ENCODE measurements at places on chromosomes 4 and X.

DNA sequence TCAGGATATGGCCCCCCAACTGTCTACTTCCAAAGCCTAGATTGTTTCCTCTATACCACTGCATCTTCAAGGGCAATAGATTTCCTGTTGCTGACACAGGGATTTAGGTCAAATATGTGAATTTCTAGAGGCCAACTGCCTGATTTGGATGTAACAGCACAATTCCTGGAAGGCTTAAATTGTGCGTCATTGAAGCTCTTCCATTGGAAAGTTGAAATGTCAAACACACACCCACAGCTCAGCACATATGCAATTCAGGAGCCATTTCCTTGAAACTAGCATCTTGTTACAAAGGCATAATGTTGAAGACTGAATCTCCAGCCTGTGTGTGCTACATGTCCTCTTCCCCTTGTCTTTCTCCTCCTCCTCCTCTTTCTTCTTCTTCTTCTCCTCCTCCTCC lies 158.6 kb downstream of the STK32B start:
- DNase-seq = no peak

DNA sequence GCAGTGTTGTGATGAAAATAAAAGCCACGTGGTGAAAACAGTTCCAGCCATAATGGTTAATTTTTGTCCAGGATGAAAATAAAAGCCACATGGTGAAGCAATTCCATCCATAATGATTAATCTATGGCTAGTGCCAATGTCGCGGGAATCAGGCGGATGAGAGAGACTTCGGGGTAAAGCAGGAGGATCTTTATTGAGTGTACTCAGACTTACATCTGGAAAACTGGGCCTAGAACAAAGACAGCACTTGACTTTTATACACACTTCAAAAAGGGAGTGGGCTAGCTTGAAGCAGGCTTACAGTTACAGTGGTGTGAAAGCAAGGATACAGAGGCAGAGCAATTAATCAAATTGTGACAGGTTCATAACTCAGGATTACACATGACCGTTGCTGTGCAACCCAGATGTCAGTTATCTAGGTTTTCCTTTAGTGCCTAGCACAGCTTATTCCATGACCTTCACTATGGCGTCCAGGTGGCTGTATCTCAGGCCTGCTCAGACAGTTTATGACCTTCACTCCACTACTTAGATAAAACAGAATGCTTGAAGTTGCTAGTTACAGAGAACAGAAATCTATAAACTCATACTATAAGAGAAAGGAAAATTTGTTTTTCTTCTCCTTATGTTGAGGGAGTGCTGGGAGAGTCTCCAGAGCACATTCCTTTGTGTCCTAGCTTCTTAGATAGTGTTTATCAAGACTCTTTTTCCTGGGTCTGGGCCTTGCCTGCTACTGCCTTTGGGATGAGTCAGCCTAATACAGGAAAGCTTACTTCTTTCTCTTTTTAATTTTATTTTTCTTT lies 5.9 kb upstream of the PLA2G12A start:
- DNase-seq = no peak

DNA sequence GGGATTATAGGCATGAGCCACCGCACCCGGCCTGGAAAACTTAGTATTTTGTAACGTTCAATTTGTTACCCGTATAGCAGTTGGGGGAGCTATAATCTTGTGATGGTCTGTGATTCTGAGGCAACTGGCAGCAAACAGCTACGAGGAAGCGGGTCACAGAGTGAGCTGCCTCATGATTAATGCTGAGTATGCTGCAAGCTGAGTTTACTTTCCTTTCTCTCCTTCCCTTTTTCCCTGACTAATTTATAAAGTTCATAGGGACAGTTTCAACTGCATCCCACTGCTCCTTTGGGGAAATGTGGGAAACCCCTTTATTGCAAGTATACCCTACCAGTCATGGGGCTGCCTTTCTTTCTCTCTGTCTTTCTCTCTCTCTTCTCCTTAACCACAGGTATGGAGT lies 17.7 kb upstream of the ELOVL6 start:
- no peak for DNase-seq

- DNase-seq = no peak
These were observed 575 bp downstream of the ZNF185 start for GRCh38 chrX:152898442-152898841.

GRCh38 chr4:72531768-72532290 lies 37.2 kb downstream of the ADAMTS3 start:
- peak; percentile 39 for DNase-seq

- DNase-seq = no peak
These were observed 12.8 kb downstream of the FRYL start for GRCh38 chr4:48767055-48767929.

DNA sequence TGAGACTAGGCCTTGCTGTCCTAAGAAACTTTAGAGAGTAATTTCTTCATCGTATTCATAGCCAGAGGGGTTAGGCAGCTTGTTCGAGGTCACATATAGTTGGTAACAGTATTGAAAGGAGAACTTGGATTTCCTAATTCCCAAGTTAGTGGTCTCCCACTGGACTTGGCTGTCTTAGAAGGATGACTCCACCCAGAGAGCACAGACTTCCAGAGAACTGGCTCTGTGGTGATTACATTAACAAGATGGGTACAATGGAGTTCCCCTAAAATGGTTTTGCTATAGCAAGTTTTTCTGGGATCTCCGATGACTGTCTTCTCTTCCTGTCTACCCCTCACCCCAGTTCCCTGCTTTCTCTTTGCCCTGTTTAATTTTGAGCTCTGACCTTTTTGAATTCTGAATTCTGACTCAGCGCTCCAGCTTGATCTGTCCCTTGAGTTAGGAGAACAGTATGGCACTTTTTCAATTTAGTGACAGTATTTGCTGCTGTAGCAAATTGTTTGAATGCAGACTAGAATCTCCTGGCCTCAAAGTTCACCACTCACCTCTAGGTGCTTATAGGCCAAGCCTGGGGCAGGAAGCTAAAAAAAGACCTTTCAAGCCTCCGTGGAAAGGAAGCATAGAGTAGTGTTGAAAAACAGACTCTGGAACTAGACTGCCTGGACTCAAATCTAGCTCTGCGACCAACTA lies 6.9 kb downstream of the MSN start:
- DNase-seq = no peak

- peak; percentile 43 for DNase-seq
These were observed 48.1 kb upstream of the FAM9C start for GRCh38 chrX:13092455-13092941.

DNA sequence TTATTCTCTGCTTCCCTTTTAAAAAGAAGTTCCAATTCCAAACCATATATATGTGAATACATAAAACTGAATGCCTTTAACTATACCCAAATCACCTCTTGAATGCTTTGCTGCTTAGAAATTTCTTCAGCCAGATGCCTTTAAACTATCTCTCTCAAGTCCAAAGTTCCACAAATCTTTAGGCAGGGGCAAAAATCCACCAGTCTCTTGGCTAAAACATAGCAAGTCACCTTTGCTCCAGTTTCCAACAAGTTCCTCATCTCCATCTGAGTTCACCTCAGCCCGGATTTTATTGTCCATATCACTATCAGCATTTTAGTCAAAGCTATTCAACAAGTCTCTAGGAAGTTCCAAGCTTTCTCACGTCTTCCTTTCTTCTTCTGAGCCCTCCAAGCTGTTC lies 49.8 kb downstream of the SULT1B1 start:
- no peak for DNase-seq

- no peak for DNase-seq
These were observed 117.5 kb downstream of the PCDH18 start for GRCh38 chr4:137414802-137415201.

GRCh38 chr4:42627885-42628646 lies 28.8 kb downstream of the ATP8A1 start:
- DNase-seq = no peak

GRCh38 chr4:163395055-163395454 lies 51.4 kb downstream of the NPY5R start:
- no peak for DNase-seq

DNA sequence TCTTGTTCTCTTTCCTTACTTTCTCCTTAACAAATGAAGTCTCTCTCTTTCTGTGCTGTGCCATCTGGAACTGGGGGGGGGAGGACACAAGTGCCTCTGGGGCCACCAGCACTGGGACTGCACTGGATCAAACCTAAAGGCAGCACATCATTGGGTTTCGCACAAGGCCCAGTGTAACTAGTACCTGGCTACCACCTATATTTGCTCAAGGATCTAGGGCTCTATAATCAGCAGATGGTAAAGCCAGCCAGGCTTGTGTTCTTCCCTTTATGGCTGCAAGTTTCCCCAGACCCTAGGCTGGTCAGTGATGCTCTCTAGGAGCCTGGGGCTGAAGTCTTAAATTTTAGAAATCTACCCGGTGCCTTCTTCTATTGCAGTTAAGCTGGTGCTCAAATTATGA lies 40.1 kb downstream of the RTL3 start:
- DNase-seq = no peak

DNA sequence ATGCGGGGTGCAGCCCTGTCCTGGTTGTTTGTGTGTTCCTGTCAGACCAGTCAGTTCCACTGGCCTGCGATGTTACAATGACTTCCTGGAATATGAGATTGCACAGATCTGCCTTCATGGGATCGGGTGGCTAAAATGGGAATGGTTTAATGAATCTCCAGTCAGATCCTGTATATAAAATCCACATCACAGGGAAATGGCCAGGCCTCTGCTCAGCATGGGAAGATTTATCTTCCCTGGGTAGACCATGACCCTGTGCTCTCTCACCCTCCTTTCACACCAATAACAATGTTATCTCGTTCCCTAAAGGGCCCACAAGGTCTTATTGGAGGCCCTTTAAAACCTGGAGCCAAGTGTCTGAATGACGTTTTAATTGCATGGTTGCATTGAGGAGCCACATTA lies 307.4 kb downstream of the RAB28 start:
- no peak for DNase-seq

- no peak for DNase-seq
These were observed 16.1 kb downstream of the ABLIM2 start for GRCh38 chr4:8142556-8142955.

GRCh38 chrX:136397001-136397400 lies 90.7 kb upstream of the BRS3 start:
- DNase-seq = no peak

GRCh38 chr4:169115897-169116254 lies 105.8 kb upstream of the CBR4 start:
- DNase-seq = peak; percentile 74

- peak; percentile 6 for DNase-seq
These were observed 612 bp downstream of the CPLX1 start for GRCh38 chr4:825063-825970.

GRCh38 chr4:152206185-152206584 lies 329.7 kb downstream of the FBXW7 start:
- no peak for DNase-seq

DNA sequence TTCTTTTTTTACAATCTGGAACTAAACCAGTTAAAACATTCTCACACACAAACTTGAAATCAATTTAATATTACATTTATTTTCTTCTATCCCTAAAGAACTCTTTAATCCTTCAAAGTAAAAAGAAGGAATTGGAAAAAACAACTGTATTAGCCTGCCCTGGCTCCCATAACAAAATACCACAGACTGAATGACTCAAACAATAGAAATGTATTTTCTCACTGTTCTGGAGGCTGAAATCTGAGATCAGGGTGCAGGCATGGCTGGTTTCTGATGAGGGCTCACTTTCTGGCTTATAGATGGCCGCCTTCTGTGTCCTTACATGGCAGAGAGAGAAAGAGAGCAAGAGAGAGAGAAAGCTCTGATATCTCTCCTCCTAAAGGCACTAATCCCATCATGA lies 149.4 kb downstream of the PDGFRA start:
- no peak for DNase-seq

DNA sequence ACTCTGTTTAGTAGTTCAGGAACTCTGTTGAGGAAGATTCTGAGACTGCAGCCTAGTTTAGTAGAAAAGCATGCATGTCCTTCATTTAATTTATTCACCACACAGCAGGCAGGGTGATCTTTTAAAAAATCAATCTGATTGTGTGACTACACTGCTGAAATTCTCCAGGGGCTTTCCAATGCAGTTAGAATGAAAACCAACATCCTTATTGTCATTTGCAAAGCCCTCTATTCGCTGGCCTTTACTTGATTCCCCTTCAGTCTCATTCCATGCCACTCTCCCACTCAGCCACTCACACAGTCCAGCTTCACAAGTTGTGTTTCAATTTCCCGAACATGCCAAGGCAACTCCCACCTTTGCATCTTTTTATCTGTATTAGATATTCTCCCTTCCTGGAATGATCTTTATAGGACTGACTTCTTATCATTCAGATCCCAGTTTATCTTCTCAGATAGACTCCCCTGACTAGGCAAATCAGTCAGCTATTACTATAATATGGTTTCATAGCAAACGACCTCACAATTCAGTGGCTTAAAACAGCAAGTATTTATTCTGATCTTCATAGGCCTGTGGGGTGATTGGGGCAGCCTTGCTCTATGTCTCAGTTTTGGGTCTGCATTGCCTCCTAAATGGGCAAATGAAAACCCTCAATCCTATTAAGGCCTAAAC lies 21.3 kb upstream of the FTHL17 start:
- DNase-seq = no peak

GRCh38 chr4:155371432-155372043 lies 5.2 kb downstream of the MAP9 start:
- peak; percentile 68 for DNase-seq

- no peak for DNase-seq
These were observed 26.6 kb downstream of the ZRSR2 start for GRCh38 chrX:15816886-15817285.

GRCh38 chr4:6290769-6291547 lies 21.3 kb downstream of the WFS1 start:
- DNase-seq = no peak

DNA sequence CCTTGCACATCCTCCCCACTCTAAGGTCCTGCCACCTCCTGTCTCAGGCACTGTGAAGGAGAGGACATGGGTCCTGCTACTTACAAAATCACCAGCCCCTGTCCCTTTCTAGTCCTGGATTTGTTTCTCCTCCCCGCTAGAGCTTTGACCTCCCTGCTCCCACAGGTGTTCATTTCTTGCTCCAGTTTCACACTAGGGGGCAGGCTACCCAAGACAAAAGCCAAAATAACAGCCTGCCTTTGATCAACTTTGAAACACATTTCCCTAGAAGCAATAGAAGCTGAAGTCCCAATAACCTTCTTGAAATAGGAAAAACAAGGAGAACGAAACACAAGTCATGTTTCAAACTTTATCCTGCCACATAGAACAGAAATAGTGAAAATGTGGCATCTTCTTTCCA lies 164.4 kb downstream of the QDPR start:
- DNase-seq = peak; percentile 31

GRCh38 chr4:122884499-122884898 lies 37.9 kb downstream of the NUDT6 start:
- no peak for DNase-seq

- DNase-seq = no peak
These were observed 23.8 kb downstream of the BMX start for GRCh38 chrX:15524417-15524816.

DNA sequence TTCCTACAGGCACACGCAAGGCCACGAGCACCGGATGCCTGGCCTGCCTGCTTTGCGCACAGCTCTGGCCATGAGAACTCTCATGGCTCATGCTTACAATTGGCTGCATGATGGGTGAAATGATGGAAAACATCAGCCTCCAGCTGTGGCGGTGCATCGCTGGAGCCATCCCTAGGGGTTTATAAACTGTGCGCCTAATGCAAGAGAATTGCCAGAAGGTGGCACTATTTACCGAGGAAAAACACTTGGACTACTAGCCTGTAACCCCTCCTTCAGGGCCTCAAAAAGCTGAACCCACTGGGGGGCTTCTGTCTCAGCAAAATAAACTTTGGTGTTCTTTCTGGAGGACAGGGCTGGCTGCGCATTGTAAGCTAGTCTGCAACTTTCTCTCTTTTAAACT lies 51.9 kb downstream of the PHKA2 start:
- DNase-seq = peak; percentile 14

GRCh38 chrX:3678328-3678727 lies 35.1 kb downstream of the PRKX start:
- DNase-seq = no peak

GRCh38 chrX:16251782-16252181 lies 84.5 kb downstream of the MAGEB17 start:
- DNase-seq = no peak

Measured in Kasumi-1 (cell line).